ENCODE measurements at places on chromosomes 16 and 17.
A peak's percentile ranks its signal among the peaks of the same experiment; 100 is the strongest.

GRCh38 chr17:1420981-1421380 is 21.0 kb upstream of the YWHAE start:
- no peak for DNase-seq

- DNase-seq: no peak
Observed at GRCh38 chr17:37585066-37585465, 24.2 kb downstream of the SYNRG start.

GRCh38 chr17:72004611-72005331 is 116.0 kb upstream of the SOX9 start:
- DNase-seq: no peak

DNA sequence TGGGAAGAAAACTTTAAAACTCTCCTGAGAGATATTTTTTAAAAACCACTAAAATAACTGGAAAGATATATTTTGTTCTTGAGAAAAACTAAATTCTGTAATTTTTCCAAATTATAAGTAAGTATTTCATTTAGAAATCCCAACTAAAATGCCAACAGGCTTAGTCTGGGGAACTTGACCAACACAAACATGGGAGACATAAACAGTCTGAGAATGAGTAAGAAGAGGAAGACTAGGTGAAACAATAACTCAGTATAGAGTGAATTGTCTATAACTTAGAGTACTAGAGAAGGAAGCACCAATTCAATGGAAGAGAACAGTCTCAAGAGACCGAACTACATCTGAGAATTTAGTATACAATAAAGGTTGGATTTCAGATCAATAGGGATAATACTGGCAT is 2.9 kb downstream of the CMTM1 start:
- DNase-seq: no peak

DNA sequence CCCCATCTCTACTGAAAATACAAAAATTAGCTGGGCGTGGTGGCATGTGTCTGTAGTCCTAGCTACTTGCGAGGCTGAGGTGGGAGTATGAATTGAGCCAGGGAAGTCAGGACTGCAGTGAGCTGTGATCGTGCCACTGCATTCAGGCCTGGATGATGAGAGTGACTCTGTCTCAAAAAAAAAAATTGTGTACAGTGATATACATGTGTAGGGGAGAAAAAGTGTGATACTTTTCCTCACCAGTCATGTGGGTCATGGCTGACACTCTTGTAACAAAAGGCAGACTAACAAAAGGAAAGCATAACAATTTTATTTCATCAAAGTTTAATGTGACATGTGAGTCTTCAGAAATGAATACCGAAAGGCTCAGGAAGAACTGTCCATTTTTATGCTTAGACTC is 2.0 kb upstream of the ABCC12 start:
- DNase-seq: no peak

GRCh38 chr16:65657556-65657955 is 535.7 kb upstream of the CDH11 start:
- no peak for DNase-seq

DNA sequence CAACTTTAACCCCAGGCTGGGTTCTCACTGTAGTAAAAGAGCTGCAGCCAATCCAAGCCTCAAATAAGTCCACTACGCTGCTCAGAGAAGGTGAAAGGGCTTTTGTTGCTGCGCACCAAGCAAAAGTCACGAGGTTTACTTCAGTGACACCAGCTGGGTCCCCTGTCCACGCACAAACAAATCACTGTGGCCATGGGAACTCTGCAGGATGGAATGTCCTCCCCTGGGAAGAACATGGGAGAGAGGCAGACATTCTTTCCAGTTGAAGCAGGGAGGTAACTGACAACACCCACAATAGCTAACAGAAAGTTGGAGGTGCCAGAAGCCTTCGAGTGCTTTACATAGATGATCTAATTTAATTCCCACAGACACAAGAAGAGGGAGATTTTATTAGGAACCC is 181.9 kb downstream of the PMP22 start:
- no peak for DNase-seq

DNA sequence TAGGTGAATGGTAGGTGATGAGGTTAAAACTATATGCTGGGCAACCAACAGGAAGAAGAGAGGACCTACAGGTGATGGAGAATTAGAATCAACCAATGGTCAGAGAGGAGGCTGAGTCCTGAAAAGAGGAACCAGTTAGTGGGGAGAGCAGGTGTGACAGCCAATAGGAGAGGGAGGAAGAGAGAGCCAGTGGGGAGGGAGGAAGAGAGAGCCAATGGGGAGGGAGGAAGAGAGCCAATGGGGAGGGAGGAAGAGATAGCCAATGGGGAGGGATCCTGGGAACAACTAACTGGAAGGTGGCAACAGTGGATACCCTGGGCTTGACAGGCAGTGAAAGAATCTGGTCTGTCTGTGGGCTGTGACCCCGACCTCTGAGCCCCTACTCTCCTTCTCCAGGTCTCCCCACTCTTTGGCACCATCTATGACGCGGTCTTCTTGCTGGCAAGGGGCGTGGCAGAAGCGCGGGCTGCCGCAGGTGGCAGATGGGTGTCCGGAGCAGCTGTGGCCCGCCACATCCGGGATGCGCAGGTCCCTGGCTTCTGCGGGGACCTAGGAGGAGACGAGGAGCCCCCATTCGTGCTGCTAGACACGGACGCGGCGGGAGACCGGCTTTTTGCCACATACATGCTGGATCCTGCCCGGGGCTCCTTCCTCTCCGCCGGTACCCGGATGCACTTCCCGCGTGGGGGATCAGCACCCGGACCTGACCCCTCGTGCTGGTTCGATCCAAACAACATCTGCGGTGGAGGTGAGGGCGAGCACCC is 3.7 kb downstream of the GUCY2D start:
- no peak for DNase-seq

GRCh38 chr17:9370467-9370866 is 205.2 kb downstream of the STX8 start:
- no peak for DNase-seq

GRCh38 chr17:7823581-7824001 is 10.4 kb upstream of the KDM6B start:
- no peak for DNase-seq

DNA sequence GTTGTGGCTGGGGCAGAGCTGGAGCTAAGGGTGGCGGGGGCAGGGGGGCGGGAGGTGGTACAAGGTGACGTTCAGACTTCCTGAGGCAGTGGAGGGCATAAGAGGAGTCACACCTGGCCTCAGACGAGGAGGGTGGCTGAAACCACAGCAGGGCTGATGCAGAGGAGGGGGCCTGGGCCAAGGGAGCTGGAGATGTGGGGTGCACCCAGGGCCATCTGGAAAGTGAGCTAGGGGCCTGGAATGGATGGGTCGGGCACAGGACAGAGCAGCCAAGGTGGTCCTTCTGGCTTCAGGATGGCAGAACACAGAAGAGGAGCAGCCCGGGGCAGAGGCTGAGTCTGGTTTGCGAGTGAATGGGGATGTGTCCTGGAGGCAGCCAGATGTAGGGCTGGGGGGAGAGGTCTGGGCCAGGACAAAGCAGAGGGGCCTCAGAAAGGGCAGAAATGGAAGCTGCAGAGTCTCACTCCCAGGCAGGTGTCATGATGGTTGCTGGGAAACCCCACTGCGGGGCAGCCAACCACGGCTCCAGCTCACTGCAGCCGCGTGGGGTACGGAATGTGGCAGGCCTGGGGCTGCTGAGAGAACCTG is 57.6 kb downstream of the PRMT7 start:
- no peak for DNase-seq

DNA sequence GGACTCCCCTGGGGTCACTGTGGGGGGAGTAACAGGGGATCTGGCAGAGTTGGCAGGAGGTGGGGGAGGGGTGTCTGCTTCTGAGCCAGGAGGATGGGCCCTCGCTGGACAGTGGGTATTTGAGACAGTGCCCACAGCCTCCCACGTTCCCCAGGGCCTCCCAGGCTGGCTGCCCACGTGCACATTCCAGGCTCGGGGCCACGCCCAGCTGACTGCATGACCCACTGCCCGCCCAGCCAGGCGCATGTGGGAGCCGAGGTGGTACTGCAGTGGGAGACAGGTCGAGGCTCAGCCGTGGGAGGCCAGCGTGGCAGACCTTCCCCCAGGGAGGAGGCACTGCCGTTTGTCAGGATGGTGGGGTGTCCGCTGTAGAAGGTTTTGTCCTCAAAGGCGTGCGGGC is 38.8 kb downstream of the BAHCC1 start:
- no peak for DNase-seq

- DNase-seq: peak; percentile 15
Observed at GRCh38 chr17:30093463-30094147, 23.0 kb upstream of the NSRP1 start.

- DNase-seq: peak; percentile 59
Observed at GRCh38 chr17:42798383-42799380, at the start of the genes CNTD1 and COA3. Gene CNTD1, plus strand, starts transcription at chr17:42798861. Its CDS starts 207 bp downstream, at chr17:42799068. Gene COA3, minus strand, starts transcription at chr17:42798704. Its CDS starts 23 bp downstream, at chr17:42798681.

GRCh38 chr17:78366109-78366848 is 6.4 kb upstream of the SOCS3 start:
- DNase-seq: no peak

DNA sequence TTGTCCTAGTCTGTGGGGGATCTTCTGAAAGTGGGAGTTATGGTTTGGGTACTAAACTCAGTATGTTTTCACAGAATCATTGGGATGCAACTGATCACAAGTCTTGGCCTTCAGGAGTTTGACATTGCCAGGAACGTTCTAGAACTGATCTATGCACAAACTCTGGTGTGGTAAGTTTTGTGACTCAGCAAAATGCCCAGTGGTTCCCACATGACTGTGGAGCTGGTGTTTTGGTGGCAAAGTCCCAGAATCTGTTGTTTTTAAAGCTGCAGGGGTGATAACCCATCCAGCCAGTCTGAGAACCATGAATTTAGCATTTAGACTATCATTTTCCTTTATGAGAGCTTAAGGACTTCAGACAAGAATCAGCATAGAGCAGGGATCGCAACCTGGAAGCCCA is 40.6 kb downstream of the GDE1 start:
- DNase-seq: no peak

GRCh38 chr17:66469088-66469442 is 166.7 kb downstream of the PRKCA start:
- DNase-seq: no peak

GRCh38 chr16:19907161-19907992 is 22.7 kb upstream of the GPRC5B start:
- peak; percentile 64 for DNase-seq

DNA sequence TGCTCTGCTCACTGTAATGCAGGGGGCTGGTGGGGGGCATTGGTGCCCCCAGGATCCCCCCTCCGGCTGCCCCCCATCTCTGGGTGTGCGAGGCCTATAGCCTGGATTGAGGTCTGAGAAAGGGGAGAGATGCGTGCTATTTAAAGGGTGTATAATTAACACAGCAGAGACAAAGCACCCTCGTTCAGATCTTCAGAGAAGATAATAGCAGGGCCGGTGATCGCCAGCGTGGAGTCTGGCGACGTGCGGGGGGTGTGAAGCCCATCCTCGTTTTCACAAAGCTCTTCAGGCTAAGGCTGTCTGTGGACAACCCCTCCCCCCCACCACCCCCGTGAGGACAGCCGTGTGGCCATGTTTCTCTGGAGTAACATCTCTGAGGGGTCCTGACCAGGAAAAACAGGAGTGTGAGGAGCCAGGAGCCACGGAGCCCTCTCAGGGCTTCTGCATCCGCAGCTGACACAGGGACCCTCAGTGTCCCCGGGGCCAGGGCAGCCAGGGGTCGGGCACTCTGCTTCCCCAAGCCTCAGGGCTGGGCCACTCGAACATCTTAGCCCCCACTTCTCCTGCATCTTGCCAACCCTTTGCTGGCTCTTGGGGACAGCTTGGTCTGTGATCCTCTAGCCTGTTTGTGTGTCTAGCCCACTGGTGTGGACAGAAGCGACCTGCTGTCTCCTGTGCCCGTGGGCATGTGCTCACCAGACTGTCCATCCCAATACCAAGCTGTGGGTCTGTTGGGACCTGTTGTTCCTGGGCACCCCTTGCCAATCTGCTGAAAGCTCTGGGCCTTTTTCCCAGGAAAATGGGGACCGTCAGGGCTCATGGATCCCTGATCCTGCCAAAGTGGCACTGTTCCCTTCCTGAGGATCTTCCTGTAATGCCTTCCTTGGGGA is 58.9 kb downstream of the BAIAP2 start:
- DNase-seq: no peak

DNA sequence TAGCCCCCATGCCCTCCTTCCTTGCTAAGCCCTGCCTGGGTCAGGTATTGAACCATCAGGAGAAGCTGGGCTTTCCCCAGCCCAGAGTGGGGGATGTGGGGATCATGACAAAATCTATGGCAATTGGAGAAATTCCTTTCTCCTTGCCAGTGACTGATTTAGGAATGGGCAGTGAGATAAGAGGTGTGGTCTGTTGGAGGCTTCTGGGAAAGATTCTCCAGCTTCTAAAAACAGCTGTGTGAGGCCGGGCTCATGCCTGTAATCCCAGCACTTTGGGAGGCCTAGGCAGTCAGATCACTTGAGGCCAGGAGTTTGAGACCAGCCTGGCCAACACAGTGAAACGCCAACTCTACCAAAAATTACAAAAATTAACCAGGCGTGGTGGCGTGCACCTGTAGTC is 69.1 kb downstream of the SRCIN1 start:
- no peak for DNase-seq

DNA sequence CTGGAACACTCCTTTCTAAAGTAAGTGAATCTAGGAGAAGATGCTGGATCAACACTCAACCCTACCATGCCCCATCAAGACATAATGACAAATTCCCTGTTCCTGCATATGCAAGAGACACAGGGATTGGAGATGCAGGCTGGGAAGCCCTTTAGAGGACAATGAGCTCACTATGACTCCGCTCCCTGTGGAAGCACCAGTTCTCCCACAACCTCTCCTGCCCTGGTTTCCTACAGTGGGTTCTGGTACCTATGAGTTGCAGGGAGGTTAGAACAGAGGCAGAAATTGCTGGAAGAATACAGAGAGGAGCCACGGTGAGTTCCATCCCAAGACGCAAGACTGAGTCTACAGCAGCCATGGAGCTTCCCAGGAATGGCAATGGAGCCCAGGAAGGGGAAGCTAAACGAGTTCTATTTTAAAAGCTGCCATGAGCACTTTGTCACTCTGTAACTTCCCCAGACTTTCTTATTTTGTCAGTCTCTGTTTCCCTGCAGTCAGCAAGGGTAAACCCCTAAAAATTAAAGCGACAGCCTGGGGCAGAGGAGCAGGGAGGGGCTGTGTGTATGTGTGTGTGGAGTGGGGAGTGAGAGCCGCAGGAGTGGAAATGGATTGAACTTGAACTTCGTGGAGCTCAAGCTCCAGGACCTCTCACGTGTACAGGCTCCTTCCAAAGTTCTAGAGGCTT is 42.3 kb upstream of the PIK3R6 start:
- DNase-seq: no peak

DNA sequence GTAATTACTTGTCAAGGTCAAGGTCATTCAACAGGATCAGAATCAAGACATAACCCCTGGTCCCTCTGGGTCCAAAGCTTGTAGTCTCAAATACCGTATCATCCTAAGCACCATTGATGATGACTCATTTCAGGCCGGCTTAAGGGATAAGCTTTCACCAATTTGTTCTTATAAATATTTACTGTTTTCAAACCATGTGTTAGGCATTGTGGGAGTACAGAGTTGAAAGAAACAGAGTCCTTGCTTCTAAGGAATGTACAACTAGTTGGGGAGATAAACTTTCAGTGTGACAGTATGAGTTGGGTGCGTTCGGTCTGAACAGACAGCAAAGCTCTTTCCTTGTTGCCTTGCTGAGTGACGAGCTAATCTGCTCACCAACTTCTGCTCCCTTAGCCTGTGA is 183.5 kb upstream of the MAF start:
- no peak for DNase-seq
